A375 (cell line): ENCODE measurements at places on chromosomes 7 and 10. TPM values are rescaled to one million over a fixed set of nuclear protein-coding genes. Genes with fewer than 3 reads are reported as not detected.

The ATOH7 gene
- 0.23 and 0.90 TPM in 2 replicates for total RNA-seq

The GIMAP5 gene
- not detected in 2 replicates for total RNA-seq

The SPDYE9 gene
- total RNA-seq: not detected in 2 replicates

The CARD11 gene
- total RNA-seq: 1.7 and 1.9 TPM in 2 replicates

The CDC14C gene
- total RNA-seq: not detected in 2 replicates

The SPDYE11 gene
- total RNA-seq: not detected in 2 replicates

The IGF2BP3 gene
- 121 and 146 TPM in 2 replicates for total RNA-seq

The FAM25G gene
- not detected in 2 replicates for total RNA-seq

The MAP3K8 gene
- 0.23 and 0.27 TPM in 2 replicates for total RNA-seq

The VAX1 gene
- 0.41 and 0.61 TPM in 2 replicates for total RNA-seq
